CD4-positive, alpha-beta memory T cell (primary cell): ENCODE measurements at places on chromosomes 2 and 18.

GRCh38 chr18:59459369-59460071, 100.5 kb upstream of the LMAN1 start:
- no peak for DNase-seq

GRCh38 chr2:164737612-164738081, 104.0 kb downstream of the COBLL1 start:
- DNase-seq: no peak

DNA sequence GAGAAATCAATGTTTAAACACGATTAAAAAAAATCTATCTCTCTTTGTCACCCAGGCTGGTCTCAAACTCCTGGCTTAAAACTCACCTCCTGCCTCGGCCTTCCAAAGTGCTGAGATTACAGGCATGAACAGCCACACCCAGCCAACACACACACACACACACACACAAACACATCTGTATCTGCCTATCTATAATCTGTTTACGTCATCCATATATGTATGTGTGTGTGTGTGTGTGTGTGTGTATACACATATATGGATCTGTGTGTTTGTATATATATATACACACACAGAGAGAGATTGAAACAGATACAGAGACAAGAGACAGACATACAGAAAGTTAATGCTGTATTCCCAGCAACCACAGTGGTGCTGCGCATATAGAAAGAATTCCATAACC, 497.1 kb downstream of the DSC3 start:
- DNase-seq: no peak

- DNase-seq: no peak
Observed at GRCh38 chr2:47688561-47688960, 94.4 kb upstream of the MSH6 start.

DNA sequence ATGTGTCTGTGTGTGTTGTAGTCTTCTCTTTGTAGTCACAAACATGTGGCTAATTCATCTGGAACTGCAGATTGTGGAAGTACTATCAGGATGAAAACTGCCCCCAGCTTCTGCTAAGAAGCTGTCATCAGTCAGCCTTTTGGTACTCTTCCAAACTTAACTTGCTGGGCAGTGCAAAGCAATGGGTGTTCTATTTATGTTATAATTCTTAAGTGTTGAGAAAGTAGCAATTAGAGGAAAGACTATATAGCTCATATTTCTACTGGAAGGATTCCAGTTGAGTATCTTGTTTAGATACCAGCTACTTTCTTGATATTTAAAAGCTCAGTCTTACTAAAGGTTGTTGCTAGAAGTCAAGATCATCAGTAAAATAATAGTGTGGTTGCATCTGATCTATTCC, 52.1 kb downstream of the SLC38A11 start:
- no peak for DNase-seq

DNA sequence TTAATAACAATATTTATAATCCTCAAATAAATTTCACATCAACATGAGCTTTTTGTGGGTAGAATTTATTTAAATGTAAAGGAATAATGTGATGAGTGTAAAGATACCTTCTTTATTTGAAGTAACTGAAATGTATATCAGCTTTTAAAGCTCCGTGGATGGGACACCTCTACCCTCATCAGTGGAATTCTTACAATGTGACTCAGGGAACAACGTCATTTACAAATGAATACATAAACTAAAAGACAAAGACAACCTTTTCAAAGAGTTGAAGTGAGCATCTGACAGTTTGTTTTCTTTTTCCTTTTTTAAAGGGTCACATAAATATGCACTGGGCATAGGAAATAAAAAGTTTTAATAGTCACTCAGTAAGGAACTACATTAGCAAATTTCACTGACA, 1127.0 kb upstream of the CRIM1 start:
- DNase-seq: no peak

- peak; percentile 69 for DNase-seq
Observed at GRCh38 chr2:27390822-27391679, 10.5 kb upstream of the ZNF513 start.

DNA sequence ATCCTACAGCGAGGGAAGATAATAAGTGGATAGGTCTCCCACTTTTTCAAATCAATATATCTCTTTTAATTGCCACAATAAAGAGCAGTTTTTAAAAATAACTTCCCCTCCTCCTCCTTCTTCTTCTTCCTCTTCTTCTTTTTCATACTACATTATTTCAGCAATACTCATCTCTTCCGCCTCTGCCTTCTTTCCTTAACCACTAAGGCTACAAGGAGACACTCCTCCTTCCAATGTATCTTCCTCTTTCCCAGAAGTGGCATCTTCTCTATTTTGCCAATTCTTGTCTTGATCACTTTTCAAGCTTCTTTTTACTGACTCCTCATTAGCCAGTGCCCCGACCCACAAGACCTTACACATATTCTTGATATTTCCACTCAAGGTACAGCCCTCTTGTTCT, 546.6 kb upstream of the CHAC2 start:
- no peak for DNase-seq

DNA sequence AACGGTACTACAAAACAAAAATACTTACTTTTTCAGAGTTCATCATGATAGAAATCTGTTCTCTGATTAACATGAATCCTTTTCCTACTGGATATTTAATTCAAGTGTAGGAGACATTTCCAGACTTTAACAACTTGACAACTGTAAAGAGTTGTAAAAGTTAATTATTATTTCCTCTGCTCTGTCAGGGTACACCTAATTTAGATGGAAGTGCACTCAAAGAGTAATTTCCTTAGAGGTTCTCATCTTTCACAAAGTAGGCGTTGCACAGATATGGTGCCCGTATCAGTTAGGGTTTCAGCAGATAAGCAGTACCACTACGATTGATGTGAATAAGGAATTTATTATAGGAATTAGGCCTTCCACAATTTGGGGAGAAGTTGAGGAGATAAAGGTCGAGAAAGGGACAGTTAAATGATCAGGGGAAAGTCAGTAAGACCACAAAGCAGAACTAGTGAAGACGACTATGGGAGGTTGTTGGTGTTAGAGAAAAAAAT, 16.2 kb upstream of the PDE11A start:
- no peak for DNase-seq

DNA sequence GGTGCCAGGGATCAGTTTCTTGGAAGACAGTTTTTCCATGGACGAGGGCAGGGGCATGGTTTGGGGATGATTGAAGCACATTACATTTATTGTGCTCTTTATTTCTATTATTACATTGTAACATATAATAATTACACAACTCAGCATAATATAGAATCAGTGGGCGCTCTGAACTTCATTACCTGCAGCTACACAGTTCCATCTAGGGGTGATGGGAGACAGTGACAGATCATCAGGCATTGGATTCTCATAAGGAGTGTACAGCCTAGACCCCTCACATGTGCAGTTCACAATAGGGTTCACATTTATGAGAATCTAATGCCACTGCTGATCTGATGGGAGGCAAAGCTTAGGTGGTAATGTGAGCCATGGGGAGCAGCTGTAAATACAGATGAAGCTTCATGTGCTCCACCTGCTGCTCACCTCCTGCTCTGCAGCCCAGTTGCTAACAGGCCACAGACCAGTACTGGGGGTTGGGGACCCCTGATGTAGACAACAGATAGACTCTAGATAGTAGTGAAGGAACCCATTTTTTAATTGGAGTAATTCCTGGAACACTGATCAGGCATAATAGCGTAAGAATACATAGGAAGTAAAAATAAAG, 41.5 kb upstream of the MC4R start:
- no peak for DNase-seq

DNA sequence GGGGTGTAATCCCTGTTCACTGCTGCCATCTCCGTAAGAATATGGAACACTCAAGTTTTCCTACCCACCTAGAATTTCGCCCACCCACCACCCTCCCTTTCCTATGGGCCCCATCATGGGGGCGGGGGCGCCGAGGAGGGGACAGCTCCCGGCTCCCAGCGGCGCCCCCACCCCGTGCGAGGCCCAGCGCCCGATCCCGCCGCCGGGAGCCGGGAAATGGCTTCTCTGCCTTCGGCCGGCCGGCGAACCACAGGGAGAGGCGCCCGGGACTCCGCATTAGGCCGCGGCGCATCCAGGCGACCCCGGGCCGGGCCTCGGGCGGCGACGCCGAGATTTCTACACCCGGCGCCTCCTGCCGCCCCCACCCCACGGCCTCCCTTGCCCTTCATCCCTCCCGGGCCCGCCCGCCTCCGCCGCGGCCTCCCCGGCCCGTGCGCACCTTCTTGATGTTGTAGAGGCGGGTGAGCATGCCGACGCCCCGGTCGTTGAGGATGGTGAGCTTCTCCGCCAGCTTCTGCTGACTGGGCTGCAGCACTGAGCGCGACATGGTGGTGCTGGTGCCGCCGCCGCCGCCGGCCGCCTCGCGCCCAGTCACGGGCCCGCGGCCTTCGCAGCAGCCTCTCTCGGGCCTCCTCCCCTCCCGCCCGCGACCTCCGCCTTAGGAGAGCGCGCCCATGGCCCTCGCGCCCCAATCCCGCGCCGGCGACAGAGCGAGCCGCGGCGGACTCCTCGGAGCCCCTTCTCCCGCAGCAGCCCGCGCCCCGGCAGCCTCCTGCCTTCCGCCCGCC, 510 bp downstream of the NCKAP1 start:
- no peak for DNase-seq

- no peak for DNase-seq
Observed at GRCh38 chr18:51330148-51330547, 132.7 kb upstream of the MEX3C start.

GRCh38 chr2:147471126-147471525, 373.7 kb upstream of the ACVR2A start:
- no peak for DNase-seq

DNA sequence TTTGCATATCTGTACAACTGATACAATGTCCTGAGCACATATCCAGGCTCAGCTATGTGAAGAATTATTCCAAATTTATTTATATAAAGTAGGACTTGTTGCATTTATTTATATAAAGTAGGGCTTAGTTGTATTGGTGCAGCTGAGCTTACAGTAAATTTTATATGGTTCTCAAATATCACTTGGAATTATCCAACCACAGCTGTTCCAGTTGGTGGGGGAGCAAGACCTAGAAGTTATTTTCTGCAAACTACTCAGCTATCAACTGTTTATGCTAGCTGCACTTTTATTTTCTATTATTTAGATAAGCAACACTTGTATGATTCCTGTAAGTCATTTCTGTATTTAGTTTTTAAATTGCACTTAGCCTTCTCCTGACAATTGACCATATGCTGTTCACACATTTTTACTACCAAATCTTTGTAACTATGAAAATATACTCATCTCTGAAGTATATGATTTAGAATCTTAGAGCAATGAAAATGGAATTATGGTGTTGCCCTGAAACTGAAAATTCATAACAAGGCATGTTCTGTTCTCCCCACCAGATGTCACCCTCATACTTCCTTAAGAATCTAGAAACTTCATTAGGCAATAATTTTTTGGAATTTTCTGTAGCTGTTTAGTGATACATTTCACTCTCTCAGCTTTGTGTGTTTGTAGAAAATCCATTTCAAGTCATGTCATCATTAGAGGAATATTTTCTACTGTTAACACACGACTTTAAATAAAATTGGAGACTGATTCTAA, 157.0 kb upstream of the CBLN2 start:
- no peak for DNase-seq

- no peak for DNase-seq
Observed at GRCh38 chr2:147173798-147174197, 671.0 kb upstream of the ACVR2A start.

- no peak for DNase-seq
Observed at GRCh38 chr2:112836695-112837117, at the start of gene IL1B. Gene IL1B (minus strand): TSS chr2:112836779. CDS start chr2:112836229, 550 bp downstream.

GRCh38 chr2:171531836-171532450, 9.7 kb downstream of the CYBRD1 start:
- DNase-seq: no peak

GRCh38 chr2:171383134-171383533, 50.7 kb downstream of the METTL8 start:
- no peak for DNase-seq

DNA sequence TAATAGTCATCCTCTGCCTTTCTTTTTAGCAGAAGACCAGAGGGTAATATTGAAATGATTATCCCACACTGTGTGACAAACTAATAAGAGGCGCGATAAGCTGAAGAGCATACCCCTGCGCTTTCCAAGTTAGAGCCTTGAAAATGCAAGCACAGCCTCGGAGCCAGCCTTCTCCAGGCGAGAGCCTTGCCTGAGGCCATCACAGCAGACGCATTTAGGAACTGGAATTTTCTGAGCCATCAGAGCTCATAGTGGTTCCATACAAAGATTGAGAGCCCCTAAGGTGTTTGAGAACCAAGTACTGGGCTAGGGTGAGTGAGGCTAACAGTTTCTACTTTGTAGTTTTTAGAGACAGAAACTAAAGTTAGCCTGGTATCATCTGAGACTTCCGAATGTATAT, 19.9 kb downstream of the PSMG2 start:
- no peak for DNase-seq

GRCh38 chr2:240388471-240389301, 46.8 kb upstream of the GPC1 start:
- DNase-seq: no peak

GRCh38 chr2:177872286-177872685, 200.3 kb downstream of the PDE11A start:
- no peak for DNase-seq

GRCh38 chr2:24272907-24273306, 87.4 kb downstream of the ITSN2 start:
- no peak for DNase-seq

DNA sequence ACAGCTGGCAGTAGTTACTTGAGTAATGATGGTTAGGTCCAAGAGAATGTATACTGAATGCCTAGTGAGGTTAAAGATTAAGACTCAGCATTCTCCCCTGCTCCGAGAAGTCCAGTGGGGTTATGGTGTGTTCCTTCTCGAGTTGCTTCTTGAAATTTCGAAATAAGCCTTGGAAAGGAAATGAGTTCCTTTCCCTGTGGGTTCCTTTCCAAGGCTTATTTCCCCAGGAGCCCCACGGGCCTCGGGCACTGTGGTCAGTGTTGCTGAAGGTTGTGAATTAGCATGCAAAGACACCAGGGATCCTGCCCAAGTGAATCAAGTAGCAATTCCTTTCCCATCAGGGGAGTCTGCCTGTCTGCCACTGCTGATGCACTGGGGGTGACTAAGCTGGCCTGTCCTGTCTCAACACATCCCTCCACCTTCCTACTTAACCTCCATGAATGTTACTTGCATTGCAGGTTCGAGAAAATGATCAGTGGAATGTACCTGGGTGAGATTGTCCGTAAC, 53.6 kb downstream of the HK2 start:
- no peak for DNase-seq
